Type B pancreatic cell (in vitro differentiated cells): ENCODE measurements at places on chromosomes 11 and 22. TPM values are rescaled to one million over a fixed set of nuclear protein-coding genes. Genes with fewer than 3 reads are reported as not detected.

GRCh38 chr22:45645526-45646414 is 25.9 kb upstream of the ATXN10 start:
- peak overlapping the region; percentile 56 for H3K4me3 ChIP-seq
- no peak overlapping the region for H3K27ac ChIP-seq
- H3K27me3 ChIP-seq, result peaks cover 45% of the 10 kb centered on the region
- H3K4me1 ChIP-seq, result peaks cover 16% of the 10 kb centered on the region
- no peaks in the 10 kb centered on the region for H3K36me3 ChIP-seq
- peak; percentile 87 for DNase-seq

PANX3 gene
- total RNA-seq, result 0.17 TPM in 1 of 2 replicates, not detected in the other

GRCh38 chr22:50209893-50210292 is 9.1 kb downstream of the SELENOO start:
- DNase-seq, result no peak
- no peaks in the 10 kb centered on the region for H3K27me3 ChIP-seq
- H3K4me3 ChIP-seq, result peak overlapping the region; percentile 23
- peaks cover 23% of the 10 kb centered on the region for H3K36me3 ChIP-seq
- H3K4me1 ChIP-seq, result peaks cover 10% of the 10 kb centered on the region

DNA sequence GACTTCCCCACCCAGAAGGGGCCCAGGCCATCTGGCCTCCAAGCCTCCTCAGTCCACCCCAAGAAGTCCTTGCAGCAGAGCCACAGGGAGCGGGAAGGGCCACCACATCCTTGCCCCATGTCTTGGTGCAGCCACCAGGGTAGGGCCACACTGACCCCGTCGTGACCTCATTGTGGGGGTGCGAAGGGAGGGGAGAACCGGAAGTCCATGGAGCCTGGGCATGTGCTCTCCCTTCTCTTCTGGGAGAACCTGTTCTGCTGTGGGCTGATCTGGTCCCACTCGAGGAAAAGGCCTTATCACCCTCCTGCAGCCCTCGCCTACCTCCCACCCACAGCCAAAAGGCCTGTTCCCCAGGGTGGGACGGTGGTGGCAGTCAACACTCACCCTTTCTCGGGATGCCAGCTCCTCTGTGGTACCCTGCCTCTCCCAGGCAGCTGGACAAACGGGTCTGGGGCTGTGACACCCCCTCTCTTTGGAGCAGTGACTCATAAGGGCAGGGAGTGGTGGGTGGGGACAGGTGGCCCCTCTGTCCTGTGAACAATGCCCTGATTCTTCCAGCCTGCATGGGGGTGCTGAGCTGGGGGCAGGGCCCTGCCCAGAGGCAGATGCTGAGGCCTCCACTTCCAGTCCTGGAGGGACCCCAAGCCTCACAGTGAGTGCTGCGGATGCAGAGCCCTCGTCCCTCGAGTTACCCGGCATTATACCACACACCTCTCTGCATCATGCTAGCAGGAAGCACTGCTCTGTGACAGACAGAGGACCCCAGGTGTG is 14.6 kb upstream of the CTSD start:
- H3K27me3 ChIP-seq, result peaks cover 10% of the 10 kb centered on the region
- H3K27ac ChIP-seq, result no peak overlapping the region
- peaks cover 4% of the 10 kb centered on the region for H3K4me1 ChIP-seq
- no peaks in the 10 kb centered on the region for H3K36me3 ChIP-seq
- H3K4me3 ChIP-seq, result no peak overlapping the region

SCGB1C1 gene
- total RNA-seq, result not detected in 2 replicates

DNA sequence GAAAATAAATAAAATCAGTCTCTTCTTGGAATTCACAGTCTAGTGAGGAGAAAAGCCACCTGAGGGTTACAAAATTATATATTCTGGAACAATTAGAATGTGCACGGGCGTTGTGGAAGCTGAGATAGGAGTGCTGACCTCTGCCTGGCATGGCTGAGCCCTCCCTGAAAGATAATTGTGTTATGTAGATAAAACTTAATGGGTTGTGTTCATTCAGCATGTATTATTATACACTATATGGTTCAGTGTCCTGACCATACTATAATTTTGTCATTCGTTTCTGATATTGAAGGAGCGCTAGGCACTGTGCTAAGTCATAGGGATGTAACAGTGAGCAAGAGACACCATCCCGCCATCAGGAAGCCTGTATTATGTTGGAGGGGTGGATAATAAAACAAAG is 3.7 kb downstream of the ACAT1 start:
- H3K36me3 ChIP-seq, result peaks cover 32% of the 10 kb centered on the region
- H3K4me3 ChIP-seq, result no peak overlapping the region
- no peak overlapping the region for H3K27ac ChIP-seq
- H3K4me1 ChIP-seq, result peaks cover 21% of the 10 kb centered on the region

DNA sequence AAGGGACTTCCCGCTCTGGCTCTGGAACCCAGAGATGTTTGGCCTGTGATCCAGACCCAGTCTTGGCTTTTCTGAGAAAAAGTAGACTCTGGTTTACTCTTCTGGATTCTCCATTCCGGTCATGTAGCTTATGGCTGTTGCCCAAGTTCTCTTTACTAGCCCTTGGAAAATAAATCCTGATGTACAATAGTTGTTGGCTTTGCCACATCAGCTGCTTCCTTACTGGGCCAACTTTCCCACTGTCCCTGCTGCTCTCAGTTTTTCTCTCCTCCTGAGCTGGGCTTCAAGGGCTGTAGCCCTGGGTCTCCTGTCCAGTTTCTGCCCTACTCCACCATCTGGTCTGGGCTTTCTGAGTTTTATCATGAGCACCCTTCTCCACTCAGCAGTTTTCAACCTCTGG is 12.5 kb downstream of the PATZ1 start:
- H3K36me3 ChIP-seq, result peaks cover 38% of the 10 kb centered on the region
- no peaks in the 10 kb centered on the region for H3K4me1 ChIP-seq
- no peak overlapping the region for H3K4me3 ChIP-seq

RFPL2 gene
- total RNA-seq, result 0.43 and 0.69 TPM in 2 replicates

TMEM121B gene
- total RNA-seq, result 2.9 TPM in 2 replicates

DNA sequence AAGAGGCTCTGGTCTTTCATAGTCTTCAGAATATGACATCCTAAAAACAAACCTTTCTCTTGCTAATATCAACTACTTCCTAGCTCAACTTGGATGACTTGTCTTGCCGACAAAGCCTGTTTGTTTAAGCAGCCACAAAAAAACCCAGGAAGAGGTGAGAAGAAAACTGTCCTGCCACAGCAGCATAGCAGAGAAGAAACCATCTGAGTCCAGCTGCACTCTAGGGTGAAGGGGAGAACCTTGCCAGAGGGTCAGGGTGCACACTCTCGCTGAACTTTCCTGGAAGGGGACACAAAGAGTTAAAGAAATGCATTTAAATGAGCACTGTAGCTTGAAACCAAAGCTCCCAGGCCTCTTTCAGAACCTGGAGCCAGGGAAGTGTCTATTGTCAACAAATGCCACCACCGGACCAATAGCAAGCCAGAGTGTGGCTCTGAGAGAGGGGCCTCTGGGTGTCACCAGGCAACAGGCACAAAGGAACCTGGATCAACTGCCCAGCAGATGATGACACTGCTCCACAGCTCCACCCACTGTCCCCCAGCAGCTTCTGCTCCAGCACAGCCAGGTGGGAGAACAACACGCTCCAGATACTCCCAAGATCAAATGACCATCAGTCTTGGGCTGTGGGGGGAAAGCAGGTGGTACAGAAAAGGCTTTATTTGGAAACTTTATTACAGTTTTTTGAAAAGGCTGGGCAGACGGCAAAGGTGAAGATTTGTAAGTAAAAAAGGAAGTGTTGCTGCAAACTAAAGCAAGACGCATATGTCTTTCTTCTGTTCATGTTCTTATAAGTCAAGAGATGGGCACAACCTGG is 105.7 kb downstream of the RASSF10 start:
- H3K27ac ChIP-seq, result peak overlapping the region; percentile 67
- H3K4me3 ChIP-seq, result peak overlapping the region; percentile 41
- DNase-seq, result no peak
- no peaks in the 10 kb centered on the region for H3K36me3 ChIP-seq
- peaks cover 17% of the 10 kb centered on the region for H3K4me1 ChIP-seq

GRCh38 chr11:64447831-64448598 is 89.1 kb downstream of the RPS6KA4 start:
- H3K4me3 ChIP-seq, result peak overlapping the region; percentile 61
- peaks cover 4% of the 10 kb centered on the region for H3K4me1 ChIP-seq
- no peak overlapping the region for H3K27ac ChIP-seq
- H3K36me3 ChIP-seq, result no peaks in the 10 kb centered on the region
- no peak for DNase-seq

FGF19 gene
- total RNA-seq, result 1.7 and 3.5 TPM in 2 replicates

CHEK1 gene
- total RNA-seq, result 28.1 and 54.1 TPM in 2 replicates

GRCh38 chr11:2578929-2579270 is 120.9 kb downstream of the KCNQ1OT1 start:
- no peak overlapping the region for H3K4me3 ChIP-seq
- no peak overlapping the region for H3K27ac ChIP-seq
- no peaks in the 10 kb centered on the region for H3K27me3 ChIP-seq
- no peaks in the 10 kb centered on the region for H3K36me3 ChIP-seq
- H3K4me1 ChIP-seq, result no peaks in the 10 kb centered on the region

- H3K27ac ChIP-seq, result peak overlapping the region; percentile 18
- no peaks in the 10 kb centered on the region for H3K27me3 ChIP-seq
- no peak for DNase-seq
These were observed 538.4 kb downstream of the FAM181B start for GRCh38 chr11:82195283-82195682.

MUC5AC gene
- total RNA-seq, result 0.10 and 1.4 TPM in 2 replicates

- H3K27ac ChIP-seq, result no peak overlapping the region
- H3K36me3 ChIP-seq, result no peaks in the 10 kb centered on the region
- H3K27me3 ChIP-seq, result peaks cover 7% of the 10 kb centered on the region
- no peaks in the 10 kb centered on the region for H3K4me1 ChIP-seq
- no peak for DNase-seq
These were observed 607.4 kb upstream of the B3GAT1 start for GRCh38 chr11:135019343-135019871.

OR51B5 gene
- not detected in 2 replicates for total RNA-seq

- H3K36me3 ChIP-seq, result peaks cover 3% of the 10 kb centered on the region
- peak; percentile 24 for DNase-seq
- H3K27me3 ChIP-seq, result peaks cover 73% of the 10 kb centered on the region
- peaks cover 57% of the 10 kb centered on the region for H3K4me1 ChIP-seq
These were observed 2.0 kb upstream of the FXYD6 start for GRCh38 chr11:117878314-117878938.

SYT7 gene
- 26.5 and 37.5 TPM in 2 replicates for total RNA-seq

DNA sequence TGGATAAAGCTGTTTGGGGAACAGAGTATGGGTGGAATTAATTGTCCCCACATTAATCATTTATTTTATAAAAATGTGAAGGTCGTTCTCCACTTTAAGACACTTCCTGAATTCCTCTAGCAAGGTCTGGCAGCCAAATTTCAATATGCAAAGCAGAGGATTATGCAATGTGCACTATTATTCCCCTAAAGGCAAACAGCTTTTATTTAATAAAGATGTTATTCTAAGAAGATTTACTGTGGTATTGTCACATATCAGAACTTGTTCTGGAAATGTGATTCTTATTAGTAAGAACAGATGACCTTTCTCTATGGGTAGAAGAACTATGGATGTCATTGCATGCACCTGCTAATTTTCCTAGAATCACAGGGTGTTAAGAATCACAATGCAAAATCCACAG is 1128.8 kb upstream of the CCDC90B start:
- no peak for DNase-seq
- no peaks in the 10 kb centered on the region for H3K36me3 ChIP-seq
- no peaks in the 10 kb centered on the region for H3K27me3 ChIP-seq
- no peak overlapping the region for H3K4me3 ChIP-seq

C11orf91 gene
- total RNA-seq, result not detected in 2 replicates

GRCh38 chr11:64864473-64865285 is 13.7 kb downstream of the EHD1 start:
- H3K36me3 ChIP-seq, result peaks cover 16% of the 10 kb centered on the region
- peaks cover 36% of the 10 kb centered on the region for H3K4me1 ChIP-seq
- H3K4me3 ChIP-seq, result no peak overlapping the region
- no peak for DNase-seq
- peak overlapping the region; percentile 70 for H3K27ac ChIP-seq

DNA sequence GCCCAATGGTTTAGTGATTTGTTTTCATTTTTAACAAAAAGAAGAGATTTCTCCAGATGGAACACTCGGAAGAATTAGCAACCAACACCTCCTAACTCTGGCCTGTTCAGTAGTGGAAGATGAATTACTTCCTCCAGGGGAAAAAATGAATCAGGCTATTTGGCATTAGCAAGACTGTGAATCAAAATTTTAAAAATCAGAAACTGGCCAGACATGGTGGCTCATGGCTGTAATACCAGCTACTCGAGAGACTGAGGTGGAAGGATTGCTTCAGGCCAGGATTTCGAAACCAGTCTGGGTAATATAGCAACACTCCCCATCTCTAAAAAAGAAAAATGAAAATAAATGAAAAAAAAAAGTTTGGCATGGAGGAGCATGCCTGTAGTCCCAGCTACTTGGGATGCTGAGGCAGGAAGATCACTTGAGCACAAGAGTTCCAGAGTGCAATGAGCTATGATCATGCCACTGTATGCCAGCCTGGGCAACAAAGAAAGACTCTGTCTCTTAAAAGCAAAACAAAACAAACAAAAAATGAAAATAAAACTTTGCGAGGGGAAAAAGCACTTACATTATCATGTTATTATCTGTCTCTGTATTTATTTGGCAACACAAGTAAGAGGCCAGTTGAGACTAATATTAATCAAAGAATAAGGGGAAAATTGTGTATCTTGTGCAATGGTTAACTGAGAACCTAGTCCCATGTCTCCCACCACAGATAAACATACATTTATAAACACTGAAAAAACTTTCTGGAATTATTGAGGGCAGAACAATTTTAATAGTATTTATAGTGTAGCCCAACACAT is 796.3 kb upstream of the ANO3 start:
- no peak for DNase-seq
- no peaks in the 10 kb centered on the region for H3K4me1 ChIP-seq

DNA sequence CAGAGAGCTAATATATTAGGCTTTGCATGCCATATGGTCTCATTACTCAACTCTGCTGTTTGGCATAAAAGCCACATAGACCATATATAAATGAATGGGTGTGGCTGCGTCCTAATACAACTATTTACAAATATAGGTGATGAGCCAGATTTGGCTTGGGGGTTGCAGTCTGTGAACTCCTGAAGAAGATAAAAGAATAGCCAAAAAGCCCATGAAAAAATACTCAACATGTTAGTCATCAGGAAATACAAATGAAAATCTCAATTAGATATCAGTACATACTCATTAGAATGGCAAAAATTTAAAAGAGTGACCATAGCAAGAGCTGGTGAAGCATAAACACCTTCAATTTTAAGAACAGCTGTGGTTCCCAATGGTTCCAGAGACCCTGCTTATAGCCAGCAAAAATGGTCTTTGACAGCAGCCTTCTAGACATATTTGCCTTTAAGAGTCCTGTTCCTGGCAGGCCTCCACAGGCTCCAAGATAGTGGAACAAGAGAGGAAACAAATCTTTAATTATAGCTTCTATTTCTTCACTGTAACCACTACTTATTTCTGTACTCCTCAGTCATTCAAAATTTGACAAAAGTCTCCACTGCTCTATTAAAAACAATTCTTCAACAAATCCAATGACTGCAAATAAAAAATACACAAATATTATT is 16.1 kb downstream of the C2CD3 start:
- DNase-seq, result no peak
- no peaks in the 10 kb centered on the region for H3K27me3 ChIP-seq
- H3K27ac ChIP-seq, result no peak overlapping the region
- peaks cover 33% of the 10 kb centered on the region for H3K36me3 ChIP-seq
- no peak overlapping the region for H3K4me3 ChIP-seq

CEND1 gene
- total RNA-seq, result 0.17 and 0.89 TPM in 2 replicates
